ENCODE measurements at places on chromosomes 3 and 15.

DNA sequence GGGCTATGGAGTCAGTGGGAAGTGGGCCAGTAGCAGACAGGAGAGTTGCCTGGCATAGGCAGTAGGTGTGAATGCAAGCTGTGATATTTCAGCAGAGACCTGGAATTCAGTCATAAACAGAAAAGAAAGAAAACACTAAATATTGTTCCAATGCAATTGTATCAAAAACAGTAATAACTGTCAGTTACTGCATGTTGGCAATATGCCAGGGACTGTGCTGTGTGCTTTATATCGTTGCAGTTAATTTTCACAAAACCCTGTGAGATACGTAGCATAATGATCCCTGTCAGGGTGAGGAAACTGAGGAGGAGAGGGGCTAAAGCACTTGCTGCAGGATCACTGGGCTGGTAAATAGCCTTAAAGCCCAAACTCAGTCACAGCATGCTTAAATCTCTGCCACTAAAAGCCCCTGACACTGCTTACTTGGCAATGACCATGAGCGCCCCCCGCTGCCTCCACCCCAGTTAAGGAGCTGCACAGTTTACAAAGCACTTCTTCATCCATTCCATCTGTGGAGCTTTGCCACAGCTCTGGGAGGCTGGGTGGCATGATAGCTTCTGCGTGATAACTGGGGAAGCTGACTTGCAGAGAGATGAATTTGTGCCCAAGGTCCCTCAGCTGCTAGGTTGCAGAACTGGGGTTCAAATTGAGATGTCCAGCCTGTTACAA lies 3.9 kb downstream of the SLC6A1 start:
- DNase-seq: no peak

GRCh38 chr3:60781935-60782334 lies 469.3 kb downstream of the FHIT start:
- no peak for DNase-seq

DNA sequence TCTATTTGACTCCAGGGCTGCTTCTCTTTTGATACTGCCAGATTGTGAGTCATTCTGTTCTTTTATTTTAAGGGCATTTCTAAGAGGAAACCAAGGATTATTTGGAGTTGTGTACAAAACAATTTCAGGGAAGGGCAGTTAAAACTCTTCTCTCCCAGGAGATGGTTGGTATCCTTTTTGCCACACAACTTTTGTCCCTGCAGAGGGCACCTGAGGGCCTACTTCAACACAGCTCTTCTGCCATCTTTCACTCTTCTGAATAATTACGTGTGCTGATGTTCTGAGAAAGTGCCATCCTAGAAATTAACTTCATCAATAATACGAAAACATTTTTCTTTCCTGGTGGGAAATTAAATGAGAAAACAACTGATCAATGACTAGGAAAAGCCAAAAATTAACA lies 75.7 kb upstream of the GADL1 start:
- no peak for DNase-seq

DNA sequence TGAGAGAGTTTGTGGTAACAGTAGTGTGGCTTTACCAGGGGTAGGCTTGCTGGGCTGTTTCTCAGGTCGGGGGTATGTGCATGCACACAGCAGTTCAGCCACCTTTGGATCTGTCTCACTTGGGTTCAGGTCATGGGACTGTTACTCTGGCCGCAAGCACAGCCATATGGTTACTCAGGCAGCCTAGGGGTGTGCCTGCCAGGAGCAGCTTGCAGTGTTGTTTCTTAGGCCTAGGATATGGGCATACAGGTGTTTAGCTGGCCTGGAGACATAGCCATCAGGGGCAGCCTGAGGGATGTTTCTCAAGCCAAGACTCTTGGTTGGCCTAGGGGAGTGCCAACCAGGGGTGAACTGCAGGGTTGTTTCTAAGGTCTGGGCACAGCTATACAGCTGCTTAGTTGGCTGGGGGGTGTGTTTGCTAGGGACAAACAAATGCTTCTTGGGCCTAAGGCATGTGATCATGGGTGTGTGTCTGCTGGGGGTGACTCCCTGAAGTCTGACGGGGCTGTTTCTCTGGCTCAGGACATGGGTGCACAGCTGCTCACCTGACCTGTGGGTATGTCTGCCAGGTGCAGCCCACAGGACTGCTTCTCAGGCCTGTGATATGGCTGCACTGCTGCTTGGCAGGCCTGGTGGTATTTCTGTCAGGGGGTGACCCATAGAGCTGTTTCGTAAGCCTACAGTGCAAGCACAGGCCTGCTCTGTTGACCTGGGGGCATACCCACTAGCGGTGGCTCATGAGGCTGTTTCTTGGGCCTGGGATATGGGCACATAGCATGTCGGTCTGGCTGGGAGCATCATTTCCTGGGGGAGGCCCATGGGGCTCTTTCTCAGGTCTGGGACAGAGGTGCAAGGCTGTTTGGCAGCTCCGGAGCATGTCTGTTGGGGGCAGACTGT lies 168.0 kb upstream of the THRB start:
- DNase-seq: no peak

DNA sequence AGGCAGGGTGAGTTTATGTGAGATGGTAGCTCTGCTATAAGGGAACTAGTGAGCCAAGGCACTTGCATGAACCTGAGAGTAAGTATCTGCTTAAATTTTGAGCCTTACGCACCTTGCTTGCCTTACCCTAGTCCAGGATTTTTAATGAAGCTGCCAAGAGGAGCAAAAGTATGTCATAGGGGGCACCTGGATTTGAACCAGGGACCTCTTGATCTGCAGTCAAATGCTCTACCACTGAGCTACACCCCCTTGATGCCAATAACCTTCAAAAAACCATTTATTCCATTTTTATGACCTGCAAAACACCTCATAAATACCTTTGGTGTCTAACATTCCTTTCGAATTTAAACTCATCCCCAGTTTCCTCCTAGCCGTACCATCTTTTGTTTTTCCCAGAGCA lies 88.3 kb upstream of the ACP3 start:
- DNase-seq: no peak

DNA sequence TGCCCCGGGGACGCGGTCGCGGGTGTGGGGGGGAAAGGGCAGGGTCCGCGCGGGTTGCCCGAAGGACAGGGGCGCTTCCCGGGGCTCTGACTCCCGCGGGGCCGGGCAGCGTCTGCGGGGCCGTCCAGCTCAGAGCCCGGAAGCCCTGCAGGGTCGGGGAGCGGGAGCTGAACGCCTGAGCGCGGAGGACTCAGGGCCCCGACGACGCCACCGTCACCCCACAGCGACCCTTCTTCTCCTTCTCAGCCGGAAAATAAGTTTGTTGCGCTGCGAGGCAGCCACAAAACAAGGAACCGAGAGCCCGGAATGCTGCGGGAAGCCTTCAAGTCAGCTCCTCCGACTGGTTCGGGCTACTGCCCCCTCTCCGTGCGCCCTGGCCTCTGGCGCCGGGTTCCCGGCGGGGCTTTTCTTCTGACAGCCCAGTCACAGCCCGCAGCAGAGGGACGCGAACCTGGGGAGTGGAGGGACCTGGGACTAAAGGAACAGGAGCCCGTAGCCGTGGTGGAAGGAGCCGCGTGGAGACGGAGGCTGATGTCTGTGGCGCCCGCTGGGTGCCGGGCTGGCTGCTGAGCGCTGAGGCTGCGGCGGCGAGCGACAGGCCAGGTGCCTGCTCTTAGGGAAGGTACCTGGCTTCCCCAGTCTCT lies 484 bp downstream of the CNTN4 start:
- DNase-seq: no peak

- no peak for DNase-seq
These were observed 617 bp upstream of the HPS3 start for GRCh38 chr3:149128821-149129220.

- no peak for DNase-seq
These were observed 91.2 kb upstream of the ABI3BP start for GRCh38 chr3:101084404-101084803.

- no peak for DNase-seq
These were observed 14.0 kb upstream of the CTDSPL start for GRCh38 chr3:37847689-37848088.

DNA sequence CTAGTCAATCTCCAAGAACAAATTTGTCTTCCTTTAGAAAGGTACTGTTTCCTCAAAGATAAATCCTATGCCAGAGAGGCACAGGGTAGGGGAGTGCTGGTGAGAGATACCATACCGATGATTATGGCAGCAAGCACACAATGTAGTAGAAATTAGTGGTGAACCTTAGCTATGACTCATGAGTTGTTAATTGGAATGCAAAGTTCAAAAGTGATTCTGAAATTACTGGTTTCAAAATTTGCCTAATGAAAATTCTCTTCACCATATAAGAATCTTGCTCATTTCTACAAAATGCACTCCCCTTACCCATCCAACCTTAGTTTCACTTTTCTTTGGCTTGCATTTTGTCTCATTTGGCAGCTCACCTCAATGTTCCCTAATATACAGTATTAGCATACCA lies 139.5 kb upstream of the SLC2A2 start:
- no peak for DNase-seq

DNA sequence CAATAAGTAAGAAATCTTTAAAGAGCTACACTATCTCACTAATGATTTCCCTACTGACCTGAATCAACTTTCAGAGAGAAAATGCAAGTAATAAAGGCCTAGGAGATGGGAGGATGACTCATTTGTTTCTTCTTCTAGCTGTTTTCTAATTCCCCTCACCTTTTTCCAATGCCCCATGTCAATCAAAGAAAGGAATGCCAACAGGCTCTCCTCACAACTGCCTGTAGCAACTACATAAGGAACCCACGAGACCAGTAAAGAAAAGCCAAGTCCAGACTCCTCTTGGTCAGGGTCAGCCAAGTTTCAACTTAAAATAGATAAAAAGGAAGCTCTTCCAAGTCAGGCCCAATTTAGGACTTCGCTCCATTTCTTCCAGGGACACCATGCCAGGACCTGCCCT lies 201.9 kb downstream of the TNIK start:
- no peak for DNase-seq

GRCh38 chr3:50639055-50639494 lies 22.1 kb downstream of the MAPKAPK3 start:
- no peak for DNase-seq

DNA sequence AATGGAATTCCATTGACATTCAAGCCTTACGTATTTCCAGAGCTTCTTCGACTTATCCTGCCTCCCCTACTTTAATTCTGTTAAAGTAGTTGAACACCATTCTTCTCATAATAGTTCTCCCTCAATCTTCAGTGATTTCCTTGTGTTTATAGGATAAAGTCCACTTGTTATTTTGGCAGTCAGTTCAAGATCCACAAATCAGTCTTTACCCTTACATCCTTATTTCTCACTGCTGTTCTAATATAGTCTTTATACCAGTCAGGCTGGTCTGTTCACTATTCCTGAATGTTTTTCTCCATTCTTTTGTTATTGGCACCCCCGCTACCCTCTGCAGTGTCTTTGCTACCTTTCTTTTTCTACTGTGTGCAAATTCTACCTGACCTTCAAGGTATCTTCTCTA lies 29.7 kb downstream of the ATP6V1A start:
- no peak for DNase-seq

DNA sequence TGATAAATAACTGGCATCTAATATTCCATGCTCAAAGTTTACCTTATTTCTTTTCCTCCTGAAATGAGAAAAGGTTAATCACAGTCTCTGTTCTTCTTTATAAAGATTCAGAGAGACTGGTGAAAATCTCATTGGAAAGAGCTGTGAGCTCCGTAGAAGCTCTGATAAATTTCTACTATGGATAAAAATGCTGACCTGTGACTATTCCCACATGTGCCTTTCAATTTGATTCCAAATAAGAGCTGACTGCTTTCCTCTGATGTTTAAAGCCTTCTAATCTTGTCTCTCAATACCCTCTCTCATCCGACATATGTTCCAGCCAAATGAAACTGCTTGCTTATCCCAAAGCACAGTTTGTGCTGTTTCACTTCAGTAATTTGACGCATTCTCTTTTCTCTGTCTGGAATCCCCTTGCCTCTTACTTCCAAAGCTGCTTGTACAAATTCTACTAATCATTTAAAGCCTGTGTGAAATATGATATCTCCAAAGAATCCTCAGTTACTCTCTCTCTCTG lies 130.1 kb downstream of the RTP4 start:
- DNase-seq: no peak

- DNase-seq: no peak
These were observed 76.9 kb downstream of the RHCG start for GRCh38 chr15:89419370-89419984.

GRCh38 chr3:43872901-43873300 lies 182.2 kb downstream of the ABHD5 start:
- no peak for DNase-seq

DNA sequence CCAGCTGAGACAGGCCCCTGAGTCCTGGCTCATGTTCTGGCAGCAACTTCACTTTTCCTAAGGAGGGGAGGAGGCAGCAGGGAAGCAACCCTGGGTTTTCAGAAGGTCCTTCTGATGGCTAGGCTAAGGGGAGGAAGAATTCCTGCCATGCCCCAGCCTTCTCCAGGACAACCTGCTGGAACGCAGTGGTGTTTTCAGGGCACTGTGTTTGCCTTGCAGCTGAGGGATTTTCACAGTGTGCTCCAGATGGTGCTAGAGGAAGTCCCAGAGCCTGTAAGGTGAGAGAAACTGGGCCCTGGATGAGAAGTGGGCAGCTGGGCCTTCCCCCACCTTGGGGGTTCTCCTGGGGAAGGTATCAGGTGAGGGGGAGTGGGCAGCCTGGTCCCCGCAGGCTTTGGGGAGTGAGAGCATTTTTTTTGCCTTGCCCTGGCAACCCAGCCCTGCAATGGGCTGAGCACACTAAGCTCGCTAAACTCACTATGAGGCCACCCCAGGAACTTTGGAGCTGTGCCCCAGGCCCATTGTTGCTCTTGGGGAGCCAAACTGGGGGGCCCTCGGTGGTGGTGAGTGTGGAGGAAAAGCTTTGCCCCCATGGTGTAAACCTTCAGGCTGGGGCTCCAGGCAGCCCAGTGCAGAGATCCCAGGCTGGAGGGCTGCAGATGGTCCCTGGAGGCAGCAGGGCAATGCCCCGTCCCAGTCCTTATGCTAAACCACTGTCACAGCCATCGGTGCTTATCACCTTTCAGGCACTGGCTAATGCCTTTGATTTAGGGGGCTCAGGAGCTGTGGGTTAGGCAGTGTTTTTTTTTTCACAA lies 41.1 kb downstream of the ACAA1 start:
- DNase-seq: no peak

GRCh38 chr15:93291380-93291779 lies 202.4 kb upstream of the RGMA start:
- DNase-seq: no peak
